ENCODE measurements at places on chromosomes 12 and 14.

DNA sequence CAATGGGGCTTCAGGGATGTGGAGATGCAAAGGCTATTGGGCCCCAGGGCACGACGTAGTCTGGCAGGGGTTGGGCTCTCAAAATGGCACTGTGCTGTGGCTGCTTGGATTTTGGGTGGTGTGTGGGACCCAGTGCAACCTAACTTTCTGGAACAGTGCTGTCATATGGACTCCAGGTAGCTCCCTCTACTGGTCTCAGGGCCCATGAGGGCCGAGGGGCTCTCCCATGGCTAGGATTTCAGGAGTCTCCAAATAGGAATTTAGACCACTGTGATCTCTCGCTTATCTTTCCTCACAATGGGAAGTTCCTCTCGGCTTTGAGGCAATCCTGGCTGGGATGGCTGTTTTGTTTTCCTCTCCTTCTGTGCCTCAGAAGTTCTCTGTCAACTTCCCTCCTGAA lies 68.2 kb upstream of the MUCL1 start:
- no peak for DNase-seq

DNA sequence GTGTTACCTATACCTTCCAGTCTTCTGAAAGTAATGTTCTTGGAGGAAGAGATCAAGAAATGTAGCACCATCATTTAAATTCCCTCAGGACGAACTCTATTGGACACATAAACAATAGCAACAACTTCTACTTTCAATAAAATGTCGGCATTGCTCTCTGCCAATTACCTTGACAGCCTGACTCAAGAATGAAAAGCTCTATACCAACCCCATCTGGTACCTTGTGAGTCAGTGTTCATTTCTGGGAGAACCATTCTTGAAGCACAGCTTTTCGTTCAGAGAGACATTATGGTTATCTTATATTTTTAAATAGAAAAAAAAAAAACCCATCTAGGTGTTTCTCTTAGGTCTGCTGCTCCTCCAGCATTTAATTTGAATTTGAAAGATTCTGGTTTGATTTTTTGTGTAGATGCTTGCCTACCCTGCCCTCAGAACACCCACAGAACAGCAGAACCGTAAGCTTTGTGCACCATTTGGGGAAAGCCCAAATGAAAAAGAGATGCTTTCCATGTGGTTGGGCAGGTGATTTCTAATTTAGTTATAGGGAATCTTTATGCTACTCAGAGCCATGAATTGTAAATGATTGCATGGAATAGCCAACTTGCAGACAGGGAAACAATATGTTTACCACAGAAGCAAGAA lies 156.0 kb downstream of the SAMD4A start:
- no peak for DNase-seq

DNA sequence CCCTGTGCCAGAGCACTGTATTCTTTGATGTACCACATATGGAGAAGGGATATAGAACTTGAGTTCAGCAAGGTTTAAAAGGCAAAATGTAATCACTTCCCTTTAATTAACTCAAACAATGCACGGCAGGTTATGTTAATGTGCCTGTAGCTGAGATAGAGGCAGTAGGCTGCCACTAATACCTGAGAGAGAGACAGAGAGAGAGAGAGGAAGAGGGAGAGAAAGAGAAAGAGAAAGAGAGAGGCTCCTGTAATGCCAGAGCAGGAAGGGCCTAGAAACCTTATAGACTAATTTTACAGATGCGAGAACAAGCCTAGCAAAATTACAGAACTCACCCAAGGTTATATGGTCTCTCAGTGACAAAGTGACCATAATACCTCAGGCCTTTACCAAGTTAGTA lies 679.8 kb downstream of the NRXN3 start:
- no peak for DNase-seq

GRCh38 chr12:40622246-40622838 lies 69.9 kb upstream of the CNTN1 start:
- no peak for DNase-seq

DNA sequence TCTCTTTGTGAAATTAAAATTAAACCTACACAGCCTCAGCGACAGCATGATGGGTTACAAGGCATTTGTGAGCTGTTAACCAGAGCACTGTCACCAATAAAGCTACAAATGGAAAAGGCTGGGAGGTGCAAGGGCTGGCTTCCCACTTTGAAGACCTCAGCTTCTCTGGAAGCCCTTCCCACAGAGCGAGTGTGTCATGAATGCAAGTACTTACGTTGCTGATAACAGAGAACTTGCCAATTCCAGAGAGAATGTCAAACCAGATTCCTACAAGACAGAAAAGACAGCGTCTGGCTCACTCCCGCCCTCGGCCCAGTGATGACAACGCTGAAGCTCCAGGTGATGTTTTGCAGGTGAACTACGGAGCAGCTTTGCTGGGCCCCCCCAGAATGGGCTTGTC lies 145.8 kb downstream of the NTF3 start:
- DNase-seq: no peak

GRCh38 chr12:59657266-59657665 lies 61.4 kb downstream of the SLC16A7 start:
- no peak for DNase-seq

DNA sequence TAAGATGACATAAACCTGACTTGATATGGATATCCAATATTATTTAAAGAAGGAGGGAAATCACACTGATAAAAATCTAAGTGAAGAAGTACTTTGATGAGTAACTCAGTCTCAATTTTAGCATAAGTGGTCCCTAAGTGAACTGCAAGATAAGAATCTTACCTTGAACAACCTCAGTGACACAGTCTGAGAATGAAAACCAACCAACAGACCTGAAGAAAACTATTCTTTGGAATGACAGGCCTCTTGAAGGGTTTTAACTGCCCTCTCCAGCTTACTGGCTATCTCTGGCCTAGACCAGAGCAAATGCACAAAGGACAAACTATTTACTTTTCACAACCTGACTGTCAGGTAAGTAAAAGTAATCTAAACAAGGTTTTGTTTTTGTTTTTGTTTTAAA lies 44.7 kb downstream of the CPM start:
- DNase-seq: no peak

DNA sequence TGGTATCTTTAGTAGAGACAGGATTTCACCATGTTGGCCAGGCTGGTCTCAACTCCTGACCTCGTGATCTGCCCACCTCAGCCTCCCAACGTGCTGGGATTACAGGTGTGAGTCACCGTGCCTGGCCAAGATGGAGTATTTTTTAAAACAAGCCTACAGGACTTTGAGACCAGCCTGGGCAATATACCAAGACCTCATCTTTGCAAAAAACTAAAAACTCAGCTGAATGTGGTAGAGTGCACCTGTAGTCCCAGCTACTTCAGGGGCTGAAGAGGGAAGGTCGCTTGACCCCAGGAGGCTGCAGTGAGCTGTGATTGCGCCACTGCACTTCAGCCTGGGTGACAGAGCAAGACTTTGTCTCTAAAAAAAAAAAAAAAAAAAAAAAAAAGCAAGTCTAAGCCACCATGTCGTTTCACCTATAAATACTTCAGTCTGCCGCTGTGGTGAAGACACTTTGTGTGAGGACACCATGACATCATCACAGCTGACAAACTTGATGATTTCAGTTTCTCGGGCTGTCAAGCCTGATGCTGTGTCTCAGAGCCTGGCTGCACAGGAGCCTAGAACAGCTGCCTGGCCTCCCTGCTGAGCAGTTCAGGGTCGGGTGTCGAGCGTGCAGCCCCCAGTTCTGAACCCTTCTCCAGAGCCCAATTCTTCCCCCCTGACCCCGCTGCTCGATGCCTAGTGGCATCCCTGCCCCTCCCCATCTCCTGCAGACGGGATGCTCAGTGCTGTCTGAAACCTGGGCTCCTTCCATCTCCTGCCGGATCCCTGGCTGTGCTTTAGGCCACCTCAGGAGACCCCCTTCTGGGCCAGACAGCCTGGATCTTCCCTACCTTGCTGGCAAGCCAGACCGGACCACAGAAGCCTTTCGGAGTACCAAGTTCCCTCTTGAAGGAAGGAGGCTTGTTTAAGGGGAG lies 119.2 kb upstream of the EVL start:
- DNase-seq: no peak

GRCh38 chr14:95270203-95270602 lies 49.5 kb downstream of the CLMN start:
- DNase-seq: no peak

GRCh38 chr12:99087278-99087677 lies 442.2 kb downstream of the APAF1 start:
- no peak for DNase-seq

DNA sequence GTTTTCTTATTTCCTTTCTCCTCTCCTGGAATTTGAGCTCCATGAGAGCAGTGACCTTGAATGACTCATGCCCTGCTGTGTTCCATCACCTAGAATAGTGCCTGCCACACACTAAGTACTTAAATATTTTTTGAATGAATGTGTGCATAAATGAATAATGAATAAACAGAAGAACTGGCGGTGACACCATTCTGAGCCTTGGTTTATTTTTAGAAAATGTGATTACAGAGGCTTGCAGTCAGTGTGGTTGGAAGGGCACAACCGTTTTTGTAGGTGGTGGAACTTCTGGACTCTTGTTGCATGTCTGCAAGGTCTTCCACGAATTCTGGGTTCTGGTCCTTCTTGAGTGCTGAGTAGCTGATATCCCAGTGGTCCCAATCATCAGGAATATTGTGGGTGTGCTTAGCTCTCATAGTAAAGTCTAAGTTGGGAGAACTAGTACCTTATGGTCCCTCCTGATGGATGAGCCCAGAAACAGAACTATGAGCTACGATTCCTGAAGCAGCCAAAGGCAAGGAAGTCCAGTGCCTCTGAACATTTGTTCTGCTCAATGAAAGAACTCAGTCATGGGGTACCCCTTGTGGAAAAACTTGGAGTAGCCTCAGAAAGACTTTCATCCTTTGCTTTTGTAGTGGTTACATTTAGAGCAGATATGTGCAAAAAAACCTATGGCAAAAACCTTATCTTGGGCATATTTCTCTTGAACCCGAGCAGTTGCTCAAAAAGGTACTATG lies 28.8 kb upstream of the BHLHE41 start:
- DNase-seq: no peak

GRCh38 chr14:75578786-75579337 lies 442 bp downstream of the FLVCR2 start:
- DNase-seq: no peak

DNA sequence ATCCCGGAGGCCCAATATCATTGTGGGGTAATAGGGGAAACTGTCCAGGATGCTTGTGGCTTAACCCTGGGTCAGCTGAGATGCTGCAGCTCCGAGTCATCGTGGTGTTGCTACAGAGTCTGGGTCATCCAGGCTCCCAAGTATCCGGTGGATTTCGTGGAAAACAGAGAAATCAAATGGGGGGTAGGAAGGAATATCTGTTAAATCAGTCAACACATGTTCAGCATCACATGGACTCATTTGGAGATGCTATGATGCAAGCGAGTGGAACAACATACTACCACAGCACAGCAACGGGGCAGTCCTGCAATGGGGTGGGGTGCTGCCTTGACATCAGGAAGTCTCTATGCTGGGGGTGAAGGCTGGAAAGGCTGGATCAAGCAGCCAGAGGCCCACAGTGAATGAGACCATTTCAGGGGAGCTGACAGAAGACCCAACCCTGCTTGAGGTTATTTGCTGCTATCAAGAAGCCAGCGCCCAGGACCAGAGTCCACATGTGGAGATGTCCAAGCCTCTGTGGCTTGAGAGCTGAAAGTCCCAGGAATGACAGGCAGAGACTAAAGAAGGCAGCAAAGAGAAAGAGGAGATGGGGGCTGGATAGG lies 22.9 kb downstream of the VDR start:
- DNase-seq: no peak

DNA sequence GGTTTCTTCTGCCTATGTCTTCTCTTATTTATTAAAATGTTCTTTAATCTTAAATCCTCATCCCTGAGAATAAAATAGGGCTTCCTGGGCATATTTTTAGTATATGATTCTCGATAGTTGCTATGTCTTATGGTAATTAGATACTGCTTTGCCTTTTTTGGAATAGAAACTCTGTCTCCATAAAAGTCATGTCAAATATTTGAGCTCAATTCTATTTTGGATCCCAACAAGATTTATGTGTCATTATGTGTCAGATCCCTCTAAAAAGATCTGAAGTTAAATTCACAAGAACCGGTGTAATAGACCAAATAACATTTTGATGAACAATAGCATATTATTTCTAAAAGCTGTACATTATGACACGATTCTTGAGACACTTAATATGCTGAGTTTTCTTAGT lies 312.5 kb upstream of the PDE3A start:
- no peak for DNase-seq

DNA sequence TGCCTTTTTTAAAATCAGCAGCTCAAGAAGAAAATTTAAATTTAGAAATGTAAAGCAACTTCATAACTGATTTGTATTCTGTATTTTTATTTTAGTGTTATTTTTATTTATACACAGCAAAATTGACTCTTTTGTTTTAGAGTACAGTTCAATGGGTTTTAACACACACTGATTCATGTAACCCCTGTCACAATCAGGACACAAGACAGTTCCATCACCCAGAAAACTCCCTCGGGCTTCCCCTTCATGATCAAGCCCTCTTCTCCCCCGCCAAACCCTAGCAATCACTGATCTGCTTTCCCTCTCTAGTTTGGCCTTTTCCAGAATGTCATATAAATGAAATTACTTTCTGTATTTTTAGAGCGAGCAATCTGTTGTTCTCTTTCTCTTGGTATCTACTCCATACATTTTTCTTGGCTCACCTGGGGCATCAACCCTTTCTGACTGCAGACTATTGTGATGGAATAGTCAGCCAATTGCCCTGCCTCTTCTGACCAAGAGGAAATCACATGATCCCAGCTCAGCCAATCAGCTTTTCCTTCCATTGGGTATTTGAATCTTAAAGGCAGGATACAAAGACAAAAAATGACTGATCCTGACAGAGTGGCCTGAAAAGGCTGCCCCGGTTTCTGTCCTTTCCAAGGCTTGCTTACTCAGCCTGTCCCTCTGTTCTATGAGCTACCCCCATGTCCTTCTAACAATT lies 5.3 kb downstream of the SLC5A8 start:
- DNase-seq: no peak

DNA sequence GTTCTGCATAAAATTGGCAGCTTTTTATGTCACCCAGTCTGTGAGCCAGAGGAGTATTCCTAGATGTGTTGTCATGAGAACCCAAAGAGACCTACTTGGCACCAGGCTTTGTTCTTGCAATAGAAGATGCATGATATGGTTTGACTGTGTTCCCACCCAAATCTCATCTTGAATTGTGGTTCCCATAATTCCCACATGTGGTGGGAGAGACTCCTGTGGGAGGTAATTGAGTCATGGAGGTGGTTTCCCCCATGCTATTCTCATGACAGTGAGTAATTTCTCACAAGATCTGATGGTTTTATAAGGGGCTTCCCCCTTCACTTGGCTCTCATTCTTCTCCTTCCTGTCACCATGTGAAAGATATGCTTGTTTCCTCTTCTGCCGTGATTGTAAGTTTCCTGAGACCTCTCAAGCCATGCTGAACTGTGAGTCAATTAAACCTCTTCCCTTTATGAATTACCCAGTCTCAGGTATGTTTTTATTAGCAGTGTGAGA lies 572.0 kb upstream of the ATP2B1 start:
- DNase-seq: no peak

GRCh38 chr12:47249082-47249481 lies 169.3 kb upstream of the AMIGO2 start:
- no peak for DNase-seq

- no peak for DNase-seq
These were observed 51.2 kb downstream of the TSPAN11 start for GRCh38 chr12:30977537-30978349.

GRCh38 chr12:102722147-102722546 lies 194.9 kb downstream of the PAH start:
- no peak for DNase-seq

All from central memory CD8-positive, alpha-beta T cell (primary cell).